ENCODE measurements at places on chromosomes 2 and 18.

DNA sequence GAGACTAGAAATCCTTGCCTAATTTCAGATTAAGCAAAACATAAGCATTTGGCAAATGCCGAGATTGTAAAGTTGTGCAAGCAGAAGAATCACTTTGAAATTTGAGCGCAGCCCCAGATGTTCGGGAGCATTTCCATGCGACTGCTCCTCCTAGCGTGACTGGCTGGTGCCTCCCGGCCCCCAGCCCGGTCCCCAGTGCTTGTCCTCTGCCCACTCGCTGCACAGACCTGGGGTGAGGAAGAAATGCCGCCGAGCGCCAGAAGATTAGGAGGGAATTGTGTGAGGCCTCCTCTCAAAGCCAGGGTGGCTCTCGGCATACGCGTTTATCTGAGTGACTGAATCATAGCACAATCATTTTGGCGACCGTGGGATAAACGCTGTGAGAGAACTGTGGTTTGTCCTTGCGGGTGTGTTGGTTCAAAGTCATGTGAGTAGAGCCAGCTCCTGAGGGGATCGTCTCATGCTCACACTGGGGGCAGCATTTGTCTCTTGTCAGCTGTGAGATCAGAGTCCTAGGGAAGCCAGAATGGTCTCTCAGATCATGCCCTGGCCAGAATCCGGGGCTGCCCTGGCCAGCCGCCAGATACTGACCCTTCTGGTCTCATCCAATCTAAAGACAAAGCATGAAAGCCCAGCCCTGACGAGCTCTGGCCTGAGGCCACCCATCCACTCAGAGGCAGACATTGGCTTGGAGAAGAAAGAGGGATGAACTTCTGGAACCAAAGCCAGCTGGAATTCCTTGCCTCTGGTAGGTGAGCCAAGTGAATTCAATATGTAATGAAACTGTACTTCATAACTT lies 189.3 kb downstream of the SH3RF3 start:
- no peak for DNase-seq

- DNase-seq, result no peak
Measured at GRCh38 chr2:236730393-236730792, 160.8 kb downstream of the ACKR3 start.

GRCh38 chr2:33014268-33014667 lies 67.5 kb downstream of the LTBP1 start:
- no peak for DNase-seq

- no peak for DNase-seq
Measured at GRCh38 chr2:175057078-175057685, 52.0 kb upstream of the CHN1 start.

DNA sequence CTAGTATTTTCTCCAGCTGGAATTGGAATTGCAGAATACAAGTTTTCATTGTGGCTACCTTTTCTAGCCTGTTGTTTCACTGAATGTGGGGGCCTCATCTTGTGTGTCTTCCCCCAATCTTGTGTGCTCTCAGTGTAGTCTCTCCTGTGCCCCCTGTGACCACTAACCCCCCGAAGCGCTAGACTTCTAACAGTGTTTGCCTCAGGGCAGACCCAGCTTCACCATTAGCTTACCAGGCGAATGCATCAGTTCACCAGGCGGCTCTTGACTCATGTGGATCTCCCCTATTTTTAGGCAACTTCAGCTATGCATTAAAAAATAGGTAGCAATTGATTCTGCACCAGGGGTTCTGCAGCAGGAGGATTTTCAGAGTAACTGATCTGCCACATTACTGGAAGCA lies 376.2 kb upstream of the MEIS1 start:
- DNase-seq, result no peak

DNA sequence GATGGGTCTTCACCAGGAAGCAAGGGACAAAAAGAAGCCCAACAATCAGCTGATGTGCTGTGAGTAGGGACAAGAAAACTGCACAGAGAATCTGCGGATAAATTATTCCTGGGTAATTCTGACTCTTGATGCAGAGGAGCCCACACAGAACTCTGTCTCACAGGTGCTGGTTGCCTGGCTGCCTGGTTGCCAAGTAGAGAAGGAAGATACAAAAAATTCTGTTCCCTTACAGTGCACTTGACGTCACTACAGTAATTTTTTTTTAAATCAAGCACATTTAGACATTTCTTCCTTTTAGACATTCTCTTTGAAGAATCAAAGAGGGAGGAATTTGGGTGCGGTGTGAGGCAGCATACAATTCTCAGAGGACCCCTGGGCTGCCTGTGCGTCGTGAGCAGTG lies 152.1 kb upstream of the SIX3 start:
- DNase-seq, result no peak

DNA sequence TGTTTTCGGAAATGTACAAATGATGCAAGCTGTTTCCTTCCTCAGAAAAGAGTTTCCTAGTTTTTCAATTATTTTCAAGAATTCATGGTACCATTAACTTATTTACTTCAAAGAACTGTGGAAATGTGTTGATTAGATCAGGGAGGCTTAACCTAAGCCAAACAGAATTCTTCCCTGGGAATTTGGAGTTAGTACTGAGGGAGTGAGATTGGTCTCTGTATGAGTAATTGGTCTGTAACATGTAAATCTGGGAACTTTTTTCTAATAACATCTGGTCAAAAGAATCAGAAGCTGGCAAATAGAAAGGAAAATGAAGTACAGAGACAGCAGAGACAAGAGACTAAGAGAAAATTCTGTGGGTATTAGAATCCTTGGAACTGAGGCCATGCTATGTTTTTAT lies 145.8 kb downstream of the BABAM2 start:
- DNase-seq, result no peak

- no peak for DNase-seq
Measured at GRCh38 chr18:52723550-52723970, 383.6 kb downstream of the DCC start.

GRCh38 chr2:37489041-37489456 lies 144.6 kb downstream of the QPCT start:
- DNase-seq, result no peak
